Heart right ventricle (tissue), 16 donors: ENCODE measurements at places on chromosomes 5 and 9.

GRCh38 chr9:92342825-92343488, 17.2 kb downstream of the CENPP start:
- no peak for DNase-seq

GRCh38 chr5:89105836-89106235, 222.9 kb upstream of the MEF2C start:
- DNase-seq: no peak

DNA sequence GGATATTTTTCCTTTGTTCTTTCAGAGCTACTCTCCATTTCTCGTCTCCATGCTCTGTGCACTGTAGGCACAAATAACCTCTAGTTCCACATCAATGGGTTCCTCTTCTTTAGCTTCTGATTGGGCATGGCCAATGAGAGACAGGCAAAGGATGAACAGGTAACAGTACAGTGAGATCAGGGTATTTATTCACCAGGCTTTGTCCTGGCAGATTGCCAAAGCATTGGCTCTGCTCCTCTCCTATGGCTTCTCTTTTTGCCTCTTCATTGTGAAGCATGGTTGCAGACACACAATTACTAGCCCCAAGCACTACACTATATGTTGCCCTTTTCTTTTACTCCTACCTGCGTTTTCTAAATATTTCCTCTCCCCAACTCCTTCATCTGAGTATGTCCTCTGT, 215.1 kb upstream of the ARRDC3 start:
- no peak for DNase-seq

GRCh38 chr5:9898319-9898718, 268.2 kb upstream of the TAS2R1 start:
- DNase-seq: no peak

DNA sequence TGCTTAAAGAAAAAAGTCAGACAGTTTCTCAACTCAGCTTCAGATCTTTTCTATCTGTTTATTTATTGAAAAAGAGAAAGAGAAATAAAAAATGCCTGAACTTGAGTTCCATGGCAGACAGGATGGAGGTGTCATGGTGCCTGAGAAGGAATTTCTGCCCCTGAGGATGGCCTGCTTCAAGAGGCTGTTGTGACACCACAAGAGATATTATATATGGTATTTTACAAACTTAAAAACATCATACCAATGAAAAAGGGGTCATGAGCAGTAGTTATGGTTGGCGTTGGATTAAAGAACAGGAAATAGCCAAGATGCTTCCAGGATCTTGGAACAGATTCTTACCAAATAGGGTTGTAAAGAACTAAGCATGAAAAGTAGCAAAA, 344.6 kb downstream of the GLIS3 start:
- no peak for DNase-seq

- no peak for DNase-seq
These were observed 118.3 kb downstream of the PIK3R1 start for GRCh38 chr5:68333649-68334552.

GRCh38 chr5:57902095-57902494, 419.5 kb upstream of the ACTBL2 start:
- DNase-seq: no peak

DNA sequence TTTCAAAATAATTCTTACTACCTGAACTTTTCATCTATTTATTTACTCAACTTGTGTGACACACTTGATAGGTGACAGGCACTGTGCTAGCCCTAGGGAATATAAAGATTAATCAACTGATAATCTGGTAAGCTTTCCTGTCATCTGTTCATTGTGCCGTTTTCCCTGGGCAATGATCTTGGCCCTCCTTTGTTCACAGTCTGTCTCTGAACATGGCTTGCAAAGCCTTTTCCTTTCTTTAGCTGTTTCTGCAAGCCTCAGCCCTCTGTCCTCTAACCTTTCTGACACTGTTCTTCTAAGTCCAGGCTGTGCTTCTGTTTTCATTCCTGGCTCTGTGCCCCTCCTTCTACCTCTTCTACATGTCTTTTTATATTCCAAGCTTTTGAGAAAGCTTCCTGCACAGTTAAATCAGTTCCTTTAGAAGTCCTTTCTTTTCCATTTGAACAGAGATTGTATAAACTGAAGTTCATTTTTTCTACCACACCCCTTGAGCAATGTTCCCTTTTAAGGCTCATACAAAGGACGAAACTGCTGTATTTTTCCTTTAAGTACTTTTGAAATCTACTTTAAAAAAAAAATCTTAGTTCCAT, 803.0 kb upstream of the ZNF608 start:
- no peak for DNase-seq

- no peak for DNase-seq
These were observed 7.7 kb upstream of the SHISAL2B start for GRCh38 chr5:64682608-64683007.

DNA sequence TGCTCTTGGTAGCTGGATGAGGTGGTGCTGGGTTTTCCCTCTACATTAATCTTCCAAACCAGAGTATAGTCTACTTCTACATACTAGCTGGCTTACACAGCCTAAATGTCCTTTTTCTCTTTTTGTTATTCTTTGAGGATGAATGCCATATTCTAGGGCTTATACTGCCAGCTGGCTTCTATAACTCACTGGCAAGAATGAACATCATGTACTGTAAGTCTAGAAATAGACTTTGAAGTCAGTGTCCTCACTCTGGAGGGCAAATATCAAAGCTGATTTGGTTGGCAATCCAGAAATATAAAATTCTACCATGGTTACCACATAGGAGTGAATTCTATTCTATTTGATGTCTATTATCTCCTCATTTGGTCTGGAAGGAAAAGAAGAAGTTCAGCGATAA, 251.7 kb upstream of the TYRP1 start:
- no peak for DNase-seq

- no peak for DNase-seq
These were observed 15.5 kb upstream of the CTNNA1 start for GRCh38 chr5:138737494-138738265.

DNA sequence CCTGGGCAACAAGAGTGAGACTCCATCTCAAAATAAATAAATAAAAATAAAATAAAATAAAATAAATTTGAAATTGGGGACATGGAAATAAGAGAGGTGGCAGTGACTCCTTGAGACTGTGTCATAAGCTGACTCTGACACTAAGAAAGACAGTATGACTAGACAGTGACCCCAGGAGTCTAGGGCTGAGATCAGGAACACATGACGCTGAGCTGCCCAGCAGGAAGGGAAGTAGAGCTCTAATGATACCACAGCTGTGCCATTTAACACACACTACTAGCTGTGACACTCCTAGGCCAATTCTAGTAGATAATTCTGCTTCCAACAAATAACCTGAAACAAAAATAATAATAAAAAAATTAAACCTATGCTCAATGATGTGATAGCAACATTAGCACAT, 293.0 kb downstream of the SEC61B start:
- DNase-seq: no peak

GRCh38 chr5:142292249-142292648, 32.6 kb downstream of the SPRY4 start:
- DNase-seq: no peak

- no peak for DNase-seq
These were observed 46.5 kb downstream of the P4HA2 start for GRCh38 chr5:132181011-132181629.

DNA sequence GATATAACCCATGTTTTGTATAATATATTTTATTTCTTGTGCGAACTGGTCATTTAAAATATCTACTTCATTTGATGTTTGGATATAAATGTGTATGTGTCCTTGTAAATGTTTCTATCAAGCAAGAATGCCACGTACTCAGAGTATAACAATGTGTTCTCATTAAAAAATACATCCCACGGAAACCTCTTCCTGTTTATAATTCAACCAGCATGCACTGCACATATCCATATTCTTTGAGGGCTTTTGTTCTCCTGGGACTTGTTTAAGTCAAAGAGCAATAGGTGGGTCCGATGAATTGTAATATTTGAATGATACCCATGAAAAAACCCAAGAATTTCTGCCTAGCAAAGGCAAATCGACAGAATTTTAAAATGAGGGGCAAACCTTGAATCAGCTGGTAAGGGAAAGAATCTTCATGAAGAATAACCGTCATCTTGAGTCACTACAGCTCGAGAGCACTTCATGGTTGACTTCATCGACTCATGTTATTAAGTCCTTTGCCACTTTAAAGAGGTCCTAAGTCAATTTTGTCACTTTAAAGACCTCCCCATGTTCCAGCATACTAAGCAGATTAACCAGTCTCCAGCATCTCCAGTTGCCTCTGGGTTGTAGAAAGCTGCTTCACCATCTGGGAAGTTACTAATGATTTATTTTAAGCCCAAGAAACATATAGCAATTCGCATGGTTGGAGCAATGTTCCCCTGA, 80.6 kb downstream of the NPR3 start:
- no peak for DNase-seq

GRCh38 chr5:124232515-124232914, 513.9 kb downstream of the ZNF608 start:
- DNase-seq: no peak

- DNase-seq: peak; percentile 91
These were observed at the start of gene IL11RA for GRCh38 chr9:34651876-34652601. Gene IL11RA, plus strand, starts transcription at chr9:34652185. Its CDS starts 3,033 bp downstream, at chr9:34655218.

DNA sequence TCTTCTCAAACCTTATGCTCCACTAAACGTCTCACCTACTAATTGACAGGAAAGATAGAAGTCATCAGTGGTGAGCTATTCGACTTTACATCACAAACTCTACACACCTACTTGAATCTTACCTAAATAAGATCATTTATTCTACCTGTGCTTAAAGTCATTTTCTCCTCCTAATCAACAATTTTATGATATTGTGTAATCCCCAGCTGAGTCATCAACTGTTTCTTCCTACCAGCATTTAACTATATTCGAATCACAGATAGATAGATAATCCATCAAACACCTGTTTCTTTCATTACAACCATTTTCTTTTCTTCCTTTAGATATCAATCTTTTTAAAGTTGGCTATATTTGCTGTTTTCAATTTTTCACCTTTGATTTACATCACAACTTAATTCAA, 181.5 kb downstream of the LPAR1 start:
- no peak for DNase-seq

DNA sequence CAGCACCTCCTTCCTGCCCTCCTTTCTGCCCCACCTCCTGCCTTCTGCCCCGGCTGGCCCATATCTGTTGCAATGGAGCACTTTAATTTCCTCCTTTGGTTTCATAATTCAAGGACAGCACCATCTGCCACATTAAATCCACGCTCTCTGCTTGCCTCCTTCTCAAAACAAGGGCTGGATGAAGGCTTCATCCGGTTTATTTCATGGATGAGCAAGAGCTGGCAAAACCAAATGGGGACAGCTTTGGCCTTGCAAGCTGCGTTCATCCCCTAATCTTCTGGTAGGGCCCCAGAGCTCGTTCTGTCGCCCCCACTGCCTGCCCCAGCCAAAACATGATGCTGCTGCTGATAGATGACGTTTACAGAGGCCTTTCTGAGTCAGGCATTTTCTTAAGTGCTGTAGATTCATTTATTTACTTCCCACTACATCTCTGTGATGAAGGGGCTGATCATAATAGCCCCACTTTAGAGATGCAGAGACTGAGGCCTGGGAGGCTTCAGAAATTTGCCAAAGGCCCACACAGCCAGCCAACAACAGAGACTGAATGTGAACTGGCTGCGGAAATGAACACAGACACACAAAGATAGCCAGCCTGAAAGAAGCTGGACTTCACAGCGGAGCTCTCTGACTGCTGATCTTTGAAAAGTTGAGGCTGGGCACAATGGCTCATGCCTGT, 115.6 kb upstream of the CPEB4 start:
- no peak for DNase-seq
